Placental pericyte (primary cell): ENCODE measurements at places on chromosomes 11 and 22. TPM values are rescaled to one million over a fixed set of nuclear protein-coding genes. Genes with fewer than 3 reads are reported as not detected.

Gene KCTD17
- 47.3 and 55.4 TPM in 2 replicates for total RNA-seq

Gene FAM83F
- total RNA-seq, result under 0.01 TPM in 1 of 2 replicates, not detected in the other

Gene MUC6
- total RNA-seq, result not detected in 2 replicates

Gene SFI1
- total RNA-seq, result 8.8 and 26.3 TPM in 2 replicates

Gene TRPM5
- not detected in 2 replicates for total RNA-seq

Gene HSPB2
- not detected in 2 replicates for total RNA-seq

Gene APOL4
- under 0.01 and 0.44 TPM in 2 replicates for total RNA-seq

Gene NRIP3
- 6.1 and 43.1 TPM in 2 replicates for total RNA-seq

Gene NFAM1
- total RNA-seq, result not detected in 2 replicates

Gene TUB
- 0.57 and 0.88 TPM in 2 replicates for total RNA-seq

Gene AMPD3
- total RNA-seq, result 21.2 and 46.8 TPM in 2 replicates

Gene C22orf31
- total RNA-seq, result not detected in 2 replicates

Gene LINC01488
- not detected in 2 replicates for total RNA-seq

Gene ZP1
- total RNA-seq, result 0.14 TPM in 1 of 2 replicates, not detected in the other
